ENCODE measurements at places on chromosomes 11 and 22.

- no peak for DNase-seq
Measured at GRCh38 chr11:11215944-11216343, 137.1 kb downstream of the CSNK2A3 start.

DNA sequence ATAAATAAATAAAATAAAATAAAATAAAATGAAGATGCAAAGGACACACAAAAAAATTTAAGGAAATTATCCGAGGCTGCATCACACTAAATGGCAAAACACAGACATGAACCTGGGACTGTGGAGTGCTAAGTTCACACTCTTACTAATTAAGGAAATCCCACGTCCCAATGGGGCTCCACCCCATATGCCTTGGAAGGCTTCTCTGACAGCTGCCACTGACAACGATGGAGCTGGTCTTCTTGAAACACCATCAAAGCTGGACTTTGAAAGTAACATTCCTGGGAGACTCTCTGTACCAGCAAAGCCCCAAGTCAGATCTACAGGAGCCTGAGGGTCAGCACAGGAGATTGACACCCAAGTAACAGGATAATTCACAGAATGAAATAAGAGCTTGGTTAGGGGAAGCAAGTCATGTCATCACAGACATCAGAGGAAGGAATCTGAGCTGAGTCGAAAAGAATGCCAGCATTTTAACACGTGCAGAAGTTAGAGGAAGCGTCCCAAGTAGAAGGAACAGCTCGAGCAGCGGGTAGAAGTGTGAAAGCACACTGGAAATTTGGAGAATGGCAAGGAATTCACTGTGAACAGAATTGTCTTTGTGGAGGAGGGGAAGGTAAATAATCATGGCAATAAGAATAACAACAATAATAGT is 13.8 kb downstream of the TPST2 start:
- no peak for DNase-seq

DNA sequence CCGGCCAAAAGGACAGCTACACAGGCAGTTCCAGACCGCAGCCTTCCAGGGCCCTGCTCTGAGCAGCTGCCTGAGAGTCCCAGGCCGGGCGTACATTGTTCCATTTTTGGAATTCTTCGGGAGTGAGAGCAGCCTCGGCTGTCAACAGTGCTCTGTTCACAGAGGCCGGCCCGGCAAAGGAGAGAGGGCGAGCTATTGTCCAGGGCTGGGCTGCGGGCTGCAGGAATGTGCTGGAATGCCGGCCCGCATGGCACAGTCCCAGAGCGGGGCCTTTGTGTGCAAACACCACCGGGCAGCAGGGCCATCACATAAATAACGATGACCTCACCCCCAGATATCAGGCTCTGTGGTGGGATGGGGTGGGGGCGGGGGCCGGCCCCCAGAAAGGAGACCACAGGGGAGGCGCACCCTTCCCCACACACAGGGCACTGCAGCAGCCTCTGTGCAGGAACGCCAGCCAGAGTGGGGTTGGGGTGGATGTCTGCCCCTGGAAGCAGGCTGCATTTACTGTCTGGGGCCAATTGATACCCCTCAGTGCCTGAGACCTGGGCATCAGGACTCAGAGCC is 15.8 kb downstream of the LINC01488 start:
- no peak for DNase-seq

- DNase-seq, result no peak
Measured at GRCh38 chr11:113876074-113876797, 864 bp upstream of the USP28 start.

DNA sequence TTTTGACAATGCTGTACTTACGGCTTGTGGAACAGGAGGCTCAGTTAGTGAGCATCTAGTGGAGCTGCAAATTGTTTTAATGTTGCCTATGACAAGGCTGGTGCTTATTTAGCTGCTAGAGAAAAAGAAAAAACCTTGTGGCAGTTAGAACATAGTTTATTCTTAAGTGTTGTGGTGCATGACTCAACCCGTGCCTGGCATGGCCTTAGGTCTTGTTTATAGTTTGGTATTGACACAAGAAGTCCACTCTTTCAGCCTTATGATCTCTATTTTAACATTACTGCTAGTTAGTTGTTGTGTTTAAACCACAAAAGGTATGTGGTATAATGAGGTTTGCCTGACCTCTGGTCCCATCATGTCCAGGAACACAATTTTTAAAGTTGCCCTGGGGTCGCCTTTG is 744.6 kb downstream of the FAM181B start:
- DNase-seq, result no peak

DNA sequence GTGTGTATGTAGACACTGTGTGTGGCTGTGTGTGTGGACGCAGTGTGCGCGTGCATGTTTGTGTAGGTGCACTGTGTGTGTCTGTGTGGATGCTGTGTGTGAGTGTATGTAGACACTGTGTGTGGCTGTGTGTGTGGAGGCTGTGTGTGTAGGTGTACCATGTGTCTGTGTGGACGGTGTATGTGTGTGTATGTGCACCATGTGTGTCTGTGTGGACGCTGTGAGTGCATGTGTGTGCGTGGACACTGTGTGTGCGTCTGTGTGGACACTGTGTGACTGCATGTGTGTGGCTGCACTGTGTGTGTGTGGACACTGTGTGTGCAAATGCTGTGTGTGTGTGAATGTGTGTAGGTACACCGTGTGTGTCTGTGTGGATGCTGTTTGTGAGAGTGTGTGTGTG is 10.3 kb downstream of the TRPM5 start:
- no peak for DNase-seq

GRCh38 chr11:73469401-73469800 is 93.2 kb downstream of the RELT start:
- DNase-seq, result no peak

DNA sequence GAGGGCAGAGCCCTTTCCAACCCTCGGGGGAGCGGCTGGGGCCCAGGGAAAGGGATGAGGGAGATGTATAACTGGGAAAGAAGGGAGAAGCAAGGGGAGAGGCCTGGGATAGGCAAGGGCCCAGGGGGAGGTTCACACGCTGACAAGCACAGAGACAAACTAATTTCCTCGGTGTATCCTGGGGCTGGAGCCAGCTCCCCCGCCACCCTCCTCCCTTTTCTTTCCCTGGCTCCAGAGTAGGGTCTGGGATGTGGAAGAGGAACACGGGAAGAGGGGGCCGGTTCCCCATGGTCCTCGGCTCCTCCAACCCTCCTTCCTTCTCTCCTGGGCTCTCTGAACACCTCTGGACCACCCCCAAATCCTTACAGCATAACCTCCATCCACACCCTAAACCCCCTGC is 6.9 kb downstream of the CLCF1 start:
- DNase-seq, result no peak

- DNase-seq, result no peak
Measured at GRCh38 chr11:75196426-75196825, 44.1 kb upstream of the TPBGL start.

- DNase-seq, result no peak
Measured at GRCh38 chr11:115153135-115153534, 351.1 kb downstream of the CADM1 start.

GRCh38 chr11:34750692-34751405 is 130.0 kb downstream of the EHF start:
- DNase-seq, result no peak

DNA sequence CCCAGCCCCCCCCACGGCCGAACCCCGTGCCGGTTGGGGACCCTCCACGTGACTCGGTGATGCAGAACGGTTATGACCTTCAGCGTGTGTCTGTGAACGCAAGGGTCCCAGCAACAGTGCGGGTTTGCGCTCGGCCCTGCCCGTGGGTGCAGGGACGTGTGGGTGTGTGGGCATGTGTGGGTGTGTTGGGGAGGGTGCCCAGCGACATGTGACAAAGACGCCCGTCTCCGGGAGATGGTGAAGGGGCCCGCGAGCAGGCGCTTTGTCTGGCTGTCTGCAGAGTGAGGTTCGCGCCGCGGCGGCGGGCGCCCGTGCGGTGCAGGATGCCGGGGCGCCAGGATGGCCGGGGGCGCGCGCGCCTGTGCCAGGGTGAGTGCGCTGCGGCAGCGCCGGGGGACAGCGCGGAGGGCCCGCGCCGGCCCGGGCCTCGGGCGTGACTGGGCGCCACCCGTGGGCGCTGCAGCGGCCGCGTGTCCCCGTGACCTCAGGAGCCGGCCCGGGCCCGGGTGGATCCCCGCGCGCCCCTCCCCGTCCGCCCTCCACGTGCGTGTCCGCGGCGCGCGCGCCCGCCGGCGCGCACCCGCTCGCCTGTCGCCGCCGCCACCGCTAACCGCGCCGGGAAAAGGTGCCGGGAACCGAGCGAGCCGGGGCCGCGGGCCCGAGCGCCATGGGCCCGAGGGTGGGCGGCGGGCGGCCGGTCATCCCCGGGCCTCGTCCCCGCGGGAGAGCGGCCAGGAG is at the start of gene LRFN4:
LRFN4 (plus strand) TSS at position 569 of the 738 bp plus-strand sequence. CDS start 681 bp downstream, outside the sequence.
- peak; percentile 79 for DNase-seq

- DNase-seq, result no peak
Measured at GRCh38 chr22:40418366-40419201, 48.2 kb downstream of the SGSM3 start.

DNA sequence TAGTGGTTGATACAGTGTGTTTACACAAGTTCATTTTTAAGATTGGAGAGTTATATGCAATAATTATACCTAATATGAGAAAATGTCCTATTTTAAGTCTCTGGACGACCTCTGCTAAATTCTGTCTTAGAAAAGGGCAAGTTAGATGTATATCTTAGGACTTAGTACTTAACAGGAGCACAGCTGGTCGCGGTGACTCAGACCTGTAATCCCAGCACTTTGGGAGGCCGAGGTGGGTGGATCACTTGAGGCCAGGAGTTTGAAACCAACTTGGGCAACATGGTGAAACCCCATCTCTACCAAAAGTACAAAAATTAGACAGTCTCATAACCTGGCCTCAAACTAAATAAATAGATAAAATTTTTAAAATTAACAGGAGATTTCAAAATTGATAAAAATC is 27.2 kb downstream of the BSX start:
- DNase-seq, result no peak

DNA sequence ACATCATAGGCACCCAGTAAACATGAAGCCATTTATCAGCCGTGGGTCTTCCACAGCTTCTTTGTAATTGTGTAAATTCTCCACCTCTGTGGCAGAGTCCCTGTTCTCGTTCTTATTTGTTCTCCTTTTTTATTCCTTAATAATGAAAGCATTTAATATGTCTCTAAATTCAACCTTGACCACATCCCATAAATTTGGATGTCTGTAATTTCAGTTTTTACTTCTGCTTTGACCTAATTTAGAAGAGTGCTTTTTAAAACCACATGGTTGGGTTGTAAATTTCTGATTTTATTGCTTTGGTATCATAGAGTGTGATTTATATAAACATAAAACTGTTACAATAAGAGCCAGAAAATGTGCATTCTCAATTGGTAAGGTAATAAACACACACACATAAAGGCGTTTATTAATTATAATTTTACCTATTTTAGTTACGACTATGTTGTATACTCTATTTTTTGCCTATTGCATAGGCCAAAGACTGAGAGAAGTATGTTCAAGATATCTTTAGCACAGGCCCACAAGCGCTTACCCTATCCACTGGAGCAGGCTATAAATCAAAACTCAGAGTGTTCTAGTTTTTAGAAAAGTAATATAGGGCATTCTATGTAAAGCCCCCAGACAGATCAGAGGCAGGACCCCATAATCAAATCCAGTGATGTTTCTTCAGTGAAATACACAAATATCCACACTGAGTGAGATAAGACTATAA is 58.0 kb upstream of the CCND1 start:
- no peak for DNase-seq

- DNase-seq, result no peak
Measured at GRCh38 chr11:111814557-111815320, 48.5 kb upstream of the PPP2R1B start.

GRCh38 chr11:104699981-104700380 is 198.3 kb downstream of the CASP12 start:
- DNase-seq, result no peak

DNA sequence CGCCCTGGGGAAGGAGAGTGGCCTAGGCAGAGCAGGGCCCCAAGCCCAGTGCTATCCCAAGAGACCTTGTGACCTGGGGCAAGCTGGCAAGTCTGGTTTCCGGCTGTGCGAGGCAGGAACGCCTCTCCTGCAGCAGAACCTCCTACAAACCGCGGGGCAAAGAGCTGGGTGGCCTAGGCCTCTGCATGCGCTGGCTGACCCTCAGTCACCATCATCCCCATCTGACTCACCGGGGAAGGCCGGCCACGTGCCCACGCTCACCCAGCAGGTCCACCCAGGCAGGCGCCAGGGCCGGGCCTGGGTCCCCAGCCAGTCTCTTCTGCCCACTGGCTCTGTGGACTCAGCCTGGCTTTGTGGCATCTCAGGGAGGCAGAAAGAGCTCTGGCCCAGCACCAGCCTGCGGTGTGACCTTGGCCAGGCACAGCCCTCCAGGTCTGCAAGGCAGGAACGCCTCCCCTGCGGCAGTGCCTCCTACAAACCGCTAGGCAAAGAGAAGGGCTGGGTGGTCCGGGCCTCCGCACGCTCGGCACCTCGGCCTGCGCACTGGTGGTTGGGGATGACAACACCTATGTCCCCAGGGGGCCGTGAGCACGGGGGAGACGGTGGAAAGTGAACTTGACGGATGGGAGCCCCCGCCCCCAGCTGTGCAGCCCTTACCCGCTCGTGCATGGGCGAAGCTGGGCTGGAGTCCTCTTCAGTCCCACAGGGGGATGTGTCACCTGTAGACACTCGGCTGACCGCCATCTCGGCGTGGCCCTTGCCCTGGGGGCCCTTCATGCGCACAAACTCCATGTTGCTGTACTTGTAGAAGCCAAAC is 38.2 kb downstream of the KIAA0930 start:
- DNase-seq, result no peak

DNA sequence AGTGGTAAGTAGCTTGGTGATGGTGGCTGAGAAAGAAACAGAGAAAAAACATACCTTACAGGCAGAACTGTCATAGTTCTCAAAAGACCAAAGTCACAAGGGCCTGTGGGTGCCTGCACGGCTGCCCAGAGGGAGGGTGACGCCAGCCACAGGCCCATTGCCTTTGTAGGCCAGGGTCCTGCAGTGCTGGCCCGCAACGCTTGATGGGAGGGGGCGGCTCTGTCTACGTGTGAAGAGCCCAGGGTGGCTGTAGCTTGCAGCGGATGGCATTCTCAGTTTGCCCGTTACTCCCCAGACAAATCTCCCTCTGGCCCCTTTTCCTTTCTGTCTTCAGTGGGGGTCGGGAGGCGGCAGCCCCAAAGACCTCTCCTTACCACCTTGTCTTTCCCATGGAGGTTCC is 24.7 kb upstream of the B3GAT1 start:
- no peak for DNase-seq

DNA sequence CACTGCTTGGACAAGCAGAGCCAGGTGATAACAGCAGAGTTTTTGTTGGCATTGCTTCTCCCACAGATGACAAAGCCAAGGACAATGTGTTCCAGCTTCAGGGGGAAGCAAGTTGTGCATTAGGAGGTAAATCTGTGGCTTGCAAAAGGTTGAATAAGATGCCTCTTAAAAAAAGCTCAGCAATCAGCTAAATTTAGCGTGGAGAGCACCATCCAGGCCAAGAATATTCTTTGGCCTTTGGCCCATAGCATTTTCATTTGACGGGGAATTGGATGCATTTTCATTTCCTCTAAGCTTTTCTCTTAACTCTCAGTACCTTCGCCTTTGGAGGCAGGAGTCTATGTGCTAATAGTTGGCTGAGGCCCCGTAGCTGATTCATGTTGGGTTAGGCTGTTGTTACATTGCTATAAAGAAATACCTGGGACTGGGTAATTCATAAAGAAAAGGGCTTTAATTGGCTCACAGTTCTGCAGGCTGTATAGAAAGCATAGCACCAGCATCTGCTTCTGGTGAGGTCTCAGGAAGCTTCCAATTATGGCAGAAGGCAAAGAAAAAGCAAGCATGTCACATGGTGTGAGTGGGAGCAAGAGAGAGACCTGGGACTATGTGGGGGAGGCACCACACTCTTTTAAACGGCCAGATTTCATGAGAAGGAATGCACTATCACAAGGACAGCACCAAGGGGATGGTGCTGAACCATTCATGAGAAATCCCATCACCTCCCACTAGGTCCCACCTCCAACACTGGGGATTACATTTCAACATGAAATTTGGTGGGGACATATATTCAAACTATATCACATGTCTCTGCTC is 350.1 kb upstream of the C11orf87 start:
- DNase-seq, result no peak
